CD4-positive, alpha-beta T cell treated with Interleukin-2 at 100 ng/mL for 4 hours (primary cell): ENCODE measurements at places on chromosomes 7 and 10.

DNA sequence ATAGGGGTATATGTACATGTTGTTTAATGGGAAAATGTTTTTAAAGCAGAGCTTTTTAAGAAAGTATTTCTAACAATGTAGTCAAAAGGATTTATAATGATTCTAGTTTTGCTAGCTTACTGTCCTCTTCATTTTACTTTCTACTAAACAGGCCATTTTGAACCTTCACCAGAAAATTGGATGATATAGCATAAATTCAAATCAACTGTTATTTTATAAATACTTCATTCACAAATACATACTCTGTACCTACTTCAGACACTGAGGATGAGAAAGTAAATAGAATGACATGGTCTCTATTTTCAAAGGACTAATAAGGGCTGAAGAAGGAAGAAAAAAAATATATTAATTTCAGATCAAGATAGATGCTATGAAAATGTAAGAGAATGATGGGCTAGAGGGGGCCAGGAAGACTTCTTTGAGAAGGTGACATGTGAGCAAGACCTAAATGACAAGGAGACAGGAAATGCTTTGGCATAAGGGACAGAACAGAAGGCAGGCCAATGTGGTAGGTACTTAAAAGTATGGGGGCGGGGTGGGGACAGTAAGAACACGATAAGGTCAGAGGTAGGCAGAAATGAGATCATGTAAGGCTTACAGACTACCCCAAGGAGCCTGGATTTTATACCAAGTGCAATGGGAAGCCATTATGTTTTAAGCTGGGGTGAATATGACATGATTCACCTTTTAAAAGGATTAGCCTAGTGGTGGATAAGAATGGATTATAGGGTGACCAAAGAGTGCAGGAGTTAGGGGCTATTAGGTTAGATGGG is 5.2 kb downstream of the NAMPT start:
- DNase-seq: no peak

GRCh38 chr10:62560201-62560819 is 186.1 kb downstream of the ZNF365 start:
- no peak for DNase-seq

DNA sequence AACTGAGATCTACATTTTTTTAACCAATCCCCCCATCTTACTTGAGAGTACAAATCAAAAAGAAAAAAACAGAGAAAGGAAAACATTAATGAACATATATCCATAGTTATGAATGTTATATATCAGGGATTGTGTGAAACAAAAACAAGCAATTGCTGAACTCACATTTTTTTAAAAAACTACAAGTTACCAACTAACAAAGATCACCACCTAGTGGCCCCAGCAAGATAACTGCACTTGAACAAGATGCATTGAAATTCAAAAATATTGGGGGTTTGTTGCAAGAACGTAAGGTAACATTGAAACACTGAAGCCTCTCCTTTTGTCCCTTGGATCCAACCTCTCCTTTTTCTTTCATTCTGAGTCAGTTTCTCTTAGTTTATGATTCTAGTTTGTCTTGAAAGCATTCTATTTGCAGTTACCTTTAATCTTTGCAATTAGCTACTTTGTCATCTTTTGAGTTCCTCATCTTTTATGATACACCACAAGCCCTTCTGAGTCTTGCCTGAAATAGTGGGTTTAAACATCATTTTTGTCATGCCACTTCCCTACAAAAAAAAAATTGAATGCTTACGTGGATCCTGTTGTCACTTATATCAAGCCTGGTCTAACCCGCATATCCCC is 87.3 kb upstream of the TES start:
- DNase-seq: no peak

- DNase-seq: no peak
These were observed 550.6 kb downstream of the DNAJB6 start for GRCh38 chr7:157887400-157887799.

DNA sequence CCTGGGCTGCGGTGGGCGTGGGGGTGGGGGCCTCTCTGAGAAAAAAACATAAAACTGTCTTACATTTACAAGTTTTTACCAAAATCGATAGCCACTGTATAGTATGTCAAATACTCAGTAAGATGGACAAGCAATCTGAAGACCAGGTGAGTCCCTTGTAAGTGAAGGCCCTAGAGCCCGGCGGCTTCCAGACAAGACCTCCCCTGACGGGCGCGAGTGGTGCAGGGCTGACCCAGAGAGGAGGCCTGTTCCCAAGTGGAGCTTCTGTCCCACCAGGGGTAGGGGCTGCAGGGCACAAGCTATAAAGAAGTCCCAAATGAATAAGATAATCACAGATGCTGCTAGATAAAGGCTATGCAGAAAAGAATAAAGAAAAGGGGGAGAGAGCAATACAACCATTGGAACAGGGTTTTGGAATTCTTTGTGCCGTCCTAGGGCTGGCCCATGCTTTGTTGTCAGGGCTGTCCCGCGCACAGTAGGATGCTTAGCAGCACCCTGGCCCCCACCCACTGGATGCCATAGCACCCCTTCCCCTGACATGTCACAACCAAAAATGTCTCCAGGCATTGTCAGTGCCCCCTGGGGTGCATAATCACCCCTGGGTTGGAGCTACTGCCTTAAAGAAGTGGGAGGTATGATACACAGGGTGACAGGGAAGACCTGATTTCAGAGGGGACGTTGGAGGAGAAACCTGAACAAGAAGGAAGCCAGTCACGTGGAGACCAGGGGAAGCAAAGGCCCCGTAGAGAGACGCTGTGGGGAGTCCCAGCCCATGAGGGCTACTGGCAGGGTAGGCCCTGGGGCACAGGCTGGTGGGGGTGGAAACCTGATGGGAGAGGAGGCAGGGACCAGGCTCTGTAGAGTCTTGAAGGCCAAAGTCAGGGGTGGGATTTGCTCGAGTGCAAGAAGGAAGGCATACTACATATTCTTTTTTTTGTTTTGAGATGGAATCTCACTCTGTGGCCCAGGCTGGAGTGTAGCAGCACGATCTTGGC is 43.1 kb downstream of the CHST15 start:
- no peak for DNase-seq

DNA sequence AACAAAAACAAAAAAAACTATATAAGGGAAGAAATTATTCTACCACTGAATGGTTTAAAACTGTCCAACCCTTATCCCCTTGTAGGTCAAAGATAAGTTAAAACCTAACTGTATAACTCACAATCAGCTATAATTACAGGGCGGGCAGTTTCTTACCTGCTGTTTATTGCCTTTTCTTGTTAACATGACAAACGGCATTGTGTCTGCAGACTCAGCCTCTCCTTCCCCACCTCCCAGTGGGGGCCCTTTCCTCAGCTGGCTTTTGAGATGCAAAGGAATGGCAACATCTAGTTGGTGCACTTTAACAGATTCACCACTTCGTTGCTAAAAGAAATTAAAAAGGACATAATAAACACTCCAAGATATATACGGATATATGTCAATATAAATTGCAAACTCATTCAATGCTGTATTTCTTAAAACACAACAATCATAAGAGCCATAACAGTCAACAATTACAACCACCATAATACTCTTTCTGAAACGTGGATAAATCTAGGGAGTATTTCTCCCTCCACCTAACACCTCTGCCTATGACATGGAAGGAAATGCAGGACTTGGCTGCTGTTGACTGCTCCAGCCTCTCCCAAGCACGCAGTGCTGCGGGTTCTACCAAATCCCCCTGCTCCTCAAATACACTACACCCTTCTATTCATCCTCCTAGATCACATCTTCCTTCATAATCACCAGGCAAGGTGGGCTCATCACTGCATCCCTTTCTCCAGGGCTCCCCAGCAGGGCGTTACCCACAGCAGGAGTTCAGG is 106.0 kb downstream of the UPF2 start:
- no peak for DNase-seq

DNA sequence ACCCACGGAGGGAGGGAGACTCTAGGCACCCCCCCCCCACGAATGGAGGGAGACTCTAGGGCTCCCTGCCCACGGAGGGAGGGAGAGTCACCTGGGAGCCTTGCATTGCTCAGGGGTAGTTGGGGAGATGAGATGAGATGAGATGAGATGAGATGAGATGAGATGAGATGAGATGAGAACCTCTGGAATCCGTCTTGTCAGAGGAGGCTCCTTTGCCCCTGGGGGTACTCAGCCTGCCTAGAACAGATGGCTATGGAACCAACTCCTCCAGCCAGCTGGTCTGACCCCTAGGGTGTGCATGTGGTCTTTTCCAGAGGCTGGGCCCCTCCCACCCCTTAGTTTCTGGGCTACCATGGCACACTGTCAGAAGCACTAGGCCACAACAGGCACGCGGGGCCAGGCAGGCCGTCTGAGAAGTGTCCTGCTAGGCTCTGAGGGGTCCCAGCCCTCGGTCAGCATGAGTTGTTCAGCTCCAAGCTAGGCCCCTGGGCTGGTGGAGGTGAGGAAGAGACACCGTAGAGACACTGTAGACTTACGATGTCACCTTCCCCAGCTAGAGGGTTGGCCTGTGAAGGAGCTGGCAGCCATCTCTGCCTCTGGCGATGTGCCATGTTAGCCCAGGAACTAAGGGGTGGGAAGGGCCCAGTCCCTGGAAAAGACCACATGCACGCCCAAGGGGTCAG is 8.8 kb downstream of the TSPAN15 start:
- no peak for DNase-seq

- no peak for DNase-seq
These were observed 1.9 kb upstream of the TAS2R39 start for GRCh38 chr7:143181349-143181748.

DNA sequence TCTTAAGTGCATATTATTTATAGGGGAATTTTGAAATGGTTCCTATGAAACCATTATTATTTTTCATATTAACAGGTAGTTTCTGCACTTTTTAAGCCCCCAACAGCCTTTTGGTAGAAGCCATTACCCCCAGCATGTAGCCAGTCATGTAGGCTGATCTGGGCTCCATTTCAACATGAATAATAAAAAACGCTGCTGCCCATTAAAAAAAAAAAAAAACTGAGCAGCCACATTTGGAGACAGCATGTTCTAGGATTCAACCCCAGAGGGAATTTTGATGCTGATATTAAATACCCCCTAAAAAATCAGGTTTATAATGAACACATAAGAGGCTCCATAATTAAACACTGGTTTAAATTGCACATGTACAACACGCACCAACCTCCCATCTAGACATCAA is 181.3 kb downstream of the RTKN2 start:
- DNase-seq: no peak

- no peak for DNase-seq
These were observed 455.0 kb downstream of the CCSER2 start for GRCh38 chr10:84783386-84783785.

DNA sequence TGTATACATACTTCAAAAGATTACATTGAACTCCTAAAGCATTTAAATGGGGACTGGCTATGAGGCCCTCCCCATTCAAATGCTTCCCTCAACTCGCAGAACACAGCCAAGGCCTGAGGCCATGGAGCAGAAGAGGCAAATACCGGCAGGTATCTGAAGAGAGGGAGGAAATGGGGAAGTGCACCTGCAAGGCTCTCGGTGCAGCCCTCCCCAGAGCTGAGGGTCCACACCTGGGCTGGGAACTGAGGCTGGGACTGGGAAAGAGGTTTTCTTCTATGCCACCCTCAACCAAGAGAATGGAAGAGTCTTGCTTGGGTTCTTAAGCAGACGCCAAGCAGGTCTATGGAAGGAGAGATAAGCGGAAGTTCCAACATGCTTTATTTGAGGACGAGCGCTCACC is 13.0 kb upstream of the CYREN start:
- DNase-seq: no peak

DNA sequence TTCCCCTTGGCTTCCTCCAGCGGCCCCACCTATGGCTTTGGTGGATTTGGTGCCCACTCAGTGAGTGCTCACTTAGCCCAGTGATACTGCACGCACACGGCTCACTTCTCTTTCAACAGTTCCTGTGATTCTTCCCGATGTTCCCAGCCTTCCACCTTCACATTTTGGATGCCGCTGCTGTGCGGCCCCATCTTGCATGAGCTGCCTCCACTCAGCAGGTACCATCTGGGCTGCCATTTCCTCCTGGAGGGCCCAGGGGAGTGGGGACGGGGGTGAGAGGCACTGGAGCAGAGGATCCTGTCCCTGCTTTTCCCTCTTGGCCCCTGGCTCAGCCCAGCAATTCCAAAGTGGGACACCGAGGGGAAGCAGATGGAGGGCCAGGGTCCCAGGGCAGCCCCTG is 323.3 kb upstream of the ZNF32 start:
- DNase-seq: no peak

DNA sequence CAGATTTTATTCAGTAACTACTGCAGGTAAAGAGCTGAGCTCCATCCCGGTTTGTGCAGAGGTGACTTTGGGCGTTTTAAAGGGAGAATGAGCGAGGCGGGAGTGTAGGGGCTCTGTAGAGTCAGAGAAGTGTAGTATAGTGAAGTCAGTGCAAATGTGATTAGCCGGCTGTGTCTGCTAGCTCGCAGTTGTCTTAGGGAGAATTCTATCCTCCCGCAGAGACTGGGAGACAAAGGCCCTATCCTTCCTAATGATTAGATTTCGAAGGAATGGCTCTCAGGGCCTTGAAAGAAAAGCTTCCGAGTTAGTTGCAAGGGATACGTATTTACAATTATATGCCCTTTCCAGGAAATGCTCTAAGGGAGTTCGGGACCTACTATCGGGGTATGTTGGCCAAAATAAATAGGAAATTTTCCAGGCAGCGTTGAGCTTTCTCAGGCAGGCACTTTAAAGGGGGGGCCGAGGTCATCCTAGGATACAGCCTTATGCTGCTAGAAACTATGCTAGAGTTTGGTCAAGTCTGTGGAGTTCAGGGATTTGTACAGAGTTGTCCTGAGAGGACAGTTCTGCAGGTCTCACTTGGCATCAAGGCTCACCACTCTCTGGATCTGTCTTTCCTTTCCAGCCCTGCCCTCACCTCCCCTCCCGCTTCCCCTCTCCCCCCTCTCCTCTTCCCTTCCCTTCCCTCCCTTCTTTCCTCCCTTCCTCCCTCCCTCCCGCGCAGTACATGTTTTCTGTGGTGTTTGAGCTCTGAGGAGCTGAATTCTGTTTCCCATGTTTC is 825 bp downstream of the MRPL32 start:
- DNase-seq: no peak

DNA sequence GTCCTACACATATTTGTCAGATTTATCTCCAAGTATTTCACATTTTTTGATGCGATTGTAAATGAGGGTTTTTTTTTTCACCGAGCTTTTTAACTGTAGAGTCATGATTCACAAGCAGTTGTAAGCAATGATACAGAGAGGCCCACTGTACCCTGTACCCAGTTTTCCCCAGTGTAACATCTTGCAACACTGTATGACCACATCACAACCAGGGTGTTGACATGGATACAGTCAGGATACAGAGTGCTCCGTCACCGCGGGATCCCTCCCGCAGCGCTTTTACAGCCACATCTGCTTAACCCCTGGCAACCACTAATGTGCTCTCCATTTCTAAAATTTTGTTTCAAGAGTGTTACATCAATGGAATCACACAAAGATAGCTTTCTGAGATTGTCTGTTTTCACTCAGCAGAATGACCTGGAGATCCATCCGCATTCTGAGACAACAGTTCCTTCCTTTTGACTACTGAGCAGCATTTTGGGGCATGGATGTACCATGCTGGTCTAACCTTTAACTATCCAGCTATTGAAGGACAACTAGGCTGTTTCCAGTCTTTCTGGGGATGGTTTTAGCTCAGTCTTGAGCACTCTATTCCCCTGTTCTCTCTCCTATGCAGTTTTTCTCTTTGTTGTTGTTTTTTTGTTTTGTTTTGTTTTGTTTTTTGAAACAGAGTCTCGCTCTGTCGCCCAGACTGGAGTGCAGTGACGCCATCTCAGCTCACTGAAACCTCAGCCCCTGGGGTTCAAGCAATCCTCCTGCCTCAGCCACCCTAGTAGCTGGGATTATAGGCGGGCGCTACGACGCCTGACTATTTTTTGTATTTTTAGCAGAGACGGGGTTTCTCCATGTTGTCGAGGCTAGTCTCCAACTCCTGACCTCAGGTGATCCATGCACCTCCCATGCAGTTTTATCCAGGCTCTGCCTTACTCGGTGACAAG is 25.9 kb downstream of the GPRIN2 start:
- no peak for DNase-seq
